ENCODE measurements at places on chromosomes 13 and 19.

- DNase-seq, result peak; percentile 69
These were observed 9.7 kb downstream of the CTU1 start for GRCh38 chr19:51098365-51099046.

DNA sequence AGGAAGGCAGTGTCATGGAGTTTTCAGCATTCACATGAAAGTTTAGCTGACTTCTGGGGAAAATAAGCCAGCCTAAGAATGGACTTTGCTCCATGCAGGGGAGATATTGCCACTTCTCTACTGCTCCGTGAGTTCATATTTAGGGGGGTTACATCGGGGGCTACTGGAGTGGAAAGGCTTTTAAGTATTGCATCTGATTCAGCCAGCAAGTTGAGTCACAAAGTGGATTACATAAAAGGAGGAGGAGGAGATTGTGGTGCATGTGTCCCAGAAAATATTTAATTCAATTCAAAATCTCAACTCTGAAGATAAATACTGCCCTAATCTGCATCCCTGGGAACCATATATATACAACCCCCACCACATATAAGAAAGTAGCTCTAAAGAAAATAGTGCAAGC is 617.2 kb downstream of the DCT start:
- DNase-seq, result no peak

GRCh38 chr13:79445968-79446645 is 34.8 kb upstream of the NDFIP2 start:
- no peak for DNase-seq

- no peak for DNase-seq
These were observed 5.9 kb upstream of the MLNR start for GRCh38 chr13:49213997-49214916.

- no peak for DNase-seq
These were observed 372.7 kb downstream of the LIG4 start for GRCh38 chr13:107842562-107843180.

- DNase-seq, result no peak
These were observed 15.2 kb downstream of the KLF5 start for GRCh38 chr13:73074014-73074413.

- no peak for DNase-seq
These were observed 9.5 kb downstream of the EVI5L start for GRCh38 chr19:7839476-7839875.

GRCh38 chr19:46303691-46304397 is 7.0 kb downstream of the HIF3A start:
- DNase-seq, result no peak

- DNase-seq, result peak; percentile 38
These were observed 9.8 kb downstream of the PPP1R15A start for GRCh38 chr19:48881741-48882657.

DNA sequence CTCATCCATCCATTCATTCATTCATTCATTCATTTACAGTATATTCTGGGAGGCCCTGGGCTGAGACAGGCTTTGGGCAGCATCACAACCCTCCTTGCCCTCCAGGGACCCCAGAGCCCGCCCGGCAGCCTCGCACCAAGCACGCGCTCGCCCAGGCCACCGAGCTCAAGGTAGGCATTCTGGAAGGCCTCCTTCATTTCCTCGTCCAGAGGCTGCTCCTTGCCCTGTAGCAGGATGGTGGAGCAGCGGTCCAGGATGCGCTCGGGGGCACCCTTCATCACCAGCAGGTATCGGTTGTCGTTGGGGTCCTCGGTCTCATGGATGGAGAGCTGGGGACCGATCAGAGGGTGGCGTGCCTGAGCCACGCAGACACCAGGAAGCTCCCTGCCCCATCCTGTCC is 15.6 kb downstream of the ATP1A3 start:
- no peak for DNase-seq

DNA sequence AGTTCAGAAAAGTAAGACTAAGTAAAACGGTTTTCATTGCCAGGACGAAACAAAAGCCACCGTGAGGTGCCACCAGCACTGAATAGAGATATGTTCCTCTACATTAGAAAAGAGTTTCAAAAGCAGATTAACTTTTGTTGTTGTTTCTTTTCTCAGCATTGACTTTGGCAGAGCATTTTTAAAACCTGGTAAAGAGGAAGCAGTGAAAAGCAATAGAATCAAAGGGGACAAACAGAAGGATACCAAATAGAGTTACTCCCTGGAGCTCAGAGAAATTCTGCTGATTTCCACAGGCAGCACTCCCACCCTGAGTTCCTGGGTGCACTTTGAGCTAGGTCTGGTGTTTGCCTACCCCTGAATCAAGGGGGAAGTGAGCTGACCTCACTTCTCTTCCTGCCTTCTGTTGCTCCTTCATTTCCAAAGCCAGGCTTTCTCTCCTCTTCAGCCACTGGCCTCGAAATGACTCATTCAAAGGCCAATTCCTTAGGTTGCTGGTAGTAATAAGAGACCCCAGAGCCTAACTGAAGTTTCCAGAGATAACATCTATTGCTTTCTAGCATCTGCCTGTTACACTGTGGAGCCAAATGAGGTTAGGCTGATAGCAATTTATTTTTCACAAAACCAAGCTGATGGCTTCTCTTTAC is 11.3 kb upstream of the ERICH6B start:
- DNase-seq, result no peak

- no peak for DNase-seq
These were observed 64.4 kb downstream of the POSTN start for GRCh38 chr13:37534181-37534580.

DNA sequence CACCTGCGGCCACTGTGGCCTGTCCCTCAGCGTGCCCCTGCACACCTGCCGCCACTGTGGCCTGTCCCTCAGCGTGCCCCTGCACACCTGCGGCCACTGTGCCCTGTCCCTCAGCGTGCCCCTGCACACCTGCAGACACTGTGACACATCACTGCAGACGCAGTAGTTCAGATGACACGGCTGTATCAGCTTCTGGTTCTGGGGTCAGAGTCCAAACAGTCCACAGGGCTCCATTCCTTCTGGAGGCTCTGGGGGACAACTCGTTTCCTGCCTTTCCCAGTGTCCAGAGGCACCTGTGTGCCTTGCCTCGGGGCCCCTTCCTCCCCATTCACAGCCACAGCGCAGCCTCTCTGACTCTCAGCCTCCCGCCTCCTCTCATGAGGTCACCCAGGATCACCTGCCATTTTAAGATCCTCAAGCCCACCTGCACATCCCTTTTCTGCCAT is 5.5 kb downstream of the SF3A2 start:
- DNase-seq, result no peak

- no peak for DNase-seq
These were observed 343.6 kb downstream of the SLITRK1 start for GRCh38 chr13:83538636-83539035.

GRCh38 chr19:54153731-54154326 is 5.7 kb downstream of the LENG1 start:
- no peak for DNase-seq

GRCh38 chr13:102402290-102402689 is 442 bp upstream of the FGF14 start:
- no peak for DNase-seq

Data from CD4-positive, alpha-beta T cell treated with Interleukin-15 for 1 hour (primary cell).